Fibroblast of skin of right quadriceps (primary cell): ENCODE measurements at places on chromosomes 13 and 19.

GRCh38 chr13:59680429-59681024 is 483.2 kb downstream of the DIAPH3 start:
- DNase-seq = peak; percentile 20

GRCh38 chr13:80560609-80561008 is 219.7 kb upstream of the SPRY2 start:
- DNase-seq = no peak

GRCh38 chr13:91312324-91312723 is 35.2 kb upstream of the MIR17HG start:
- no peak for DNase-seq

GRCh38 chr19:9945319-9945966 is 9.1 kb upstream of the OLFM2 start:
- peak; percentile 99 for DNase-seq
